ENCODE measurements at places on chromosomes 11 and 22.

GRCh38 chr11:103888541-103888951 lies 147.9 kb upstream of the DDI1 start:
- no peak for DNase-seq

- DNase-seq = no peak
Measured at GRCh38 chr22:36384766-36385481, 2.8 kb downstream of the MYH9 start.

GRCh38 chr22:27087051-27087450 lies 429.7 kb downstream of the MIAT start:
- no peak for DNase-seq

- DNase-seq = no peak
Measured at GRCh38 chr11:80816454-80816847, 1375.6 kb upstream of the TENM4 start.

DNA sequence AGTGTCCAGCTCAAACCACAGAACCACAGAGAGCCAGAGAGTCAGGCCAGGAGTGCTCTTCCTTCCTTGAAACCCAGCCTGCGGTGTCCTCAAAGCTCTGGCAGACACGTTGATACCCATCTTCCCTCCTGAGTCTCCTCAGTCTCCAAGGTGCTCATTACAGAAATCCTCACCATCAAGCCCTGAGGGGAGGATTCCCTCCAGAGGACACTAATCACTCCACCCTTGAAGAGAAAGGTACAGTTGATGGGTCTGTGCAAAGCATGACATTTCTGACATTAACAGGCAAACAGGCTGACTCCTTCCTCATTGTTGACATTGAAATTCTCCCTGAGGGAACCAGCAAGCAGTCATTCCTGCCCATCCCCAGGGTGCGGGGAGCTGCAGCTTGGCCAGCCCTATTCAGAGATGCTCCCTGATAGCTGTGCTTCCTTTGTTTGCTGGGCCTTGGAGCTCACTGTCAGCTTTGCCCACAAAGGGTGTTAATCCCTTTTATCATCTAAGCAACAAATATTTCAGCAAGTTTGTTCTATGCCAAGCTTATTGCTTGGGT lies 101.7 kb upstream of the CSNK2A3 start:
- DNase-seq = no peak
